Stimulated activated CD8-positive, alpha-beta memory T cell treated with anti-CD3 and anti-CD28 coated beads, Interleukin-12 subunit alpha, Interleukin-12 subunit beta, amount 100 ng/mL, for 1 hour (primary cell): ENCODE measurements at places on chromosomes 11 and 22.

GRCh38 chr11:121928597-121929580 lies 187.1 kb downstream of the BLID start:
- DNase-seq = no peak

GRCh38 chr11:66713746-66714480 lies 15.1 kb downstream of the SPTBN2 start:
- no peak for DNase-seq

DNA sequence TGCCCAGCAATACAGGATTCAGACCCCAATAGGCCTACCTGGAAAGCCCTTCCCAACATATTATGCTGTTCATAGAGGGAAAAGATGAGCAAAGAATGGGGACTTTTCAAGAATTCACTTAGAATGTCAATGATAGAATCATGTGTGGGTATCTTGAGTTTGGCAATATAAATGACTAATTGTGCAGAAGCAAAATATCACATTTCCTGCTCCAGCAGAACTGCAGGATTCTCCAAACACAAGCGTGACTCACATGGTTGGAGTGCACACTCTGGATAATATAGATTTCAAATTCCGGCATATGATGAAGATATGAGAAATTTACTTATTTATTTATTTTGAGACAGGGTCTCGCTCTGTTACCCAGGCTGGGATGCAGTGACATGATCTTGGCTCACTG lies 12.5 kb upstream of the APOL5 start:
- DNase-seq = no peak

DNA sequence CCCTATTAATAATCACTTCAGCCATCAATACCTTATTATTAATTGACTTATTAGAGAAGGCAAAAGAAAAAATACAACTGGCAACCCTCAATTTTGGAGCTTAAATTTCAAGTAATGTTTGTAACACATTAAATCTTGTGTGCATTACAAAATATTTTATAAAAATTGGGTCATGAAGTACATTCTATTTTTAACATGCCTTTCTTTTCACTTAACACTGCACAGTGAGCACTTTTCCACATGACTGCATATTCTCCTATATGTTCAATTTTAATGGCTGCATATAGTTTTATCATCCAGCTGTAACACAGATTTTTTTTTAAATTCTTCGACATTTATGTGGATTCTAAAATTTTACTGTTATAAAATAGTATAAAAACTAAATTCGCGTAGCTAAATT lies 92.5 kb downstream of the SLC17A6 start:
- DNase-seq = no peak

GRCh38 chr11:117299351-117300282 lies 8.5 kb downstream of the BACE1-AS start:
- no peak for DNase-seq

DNA sequence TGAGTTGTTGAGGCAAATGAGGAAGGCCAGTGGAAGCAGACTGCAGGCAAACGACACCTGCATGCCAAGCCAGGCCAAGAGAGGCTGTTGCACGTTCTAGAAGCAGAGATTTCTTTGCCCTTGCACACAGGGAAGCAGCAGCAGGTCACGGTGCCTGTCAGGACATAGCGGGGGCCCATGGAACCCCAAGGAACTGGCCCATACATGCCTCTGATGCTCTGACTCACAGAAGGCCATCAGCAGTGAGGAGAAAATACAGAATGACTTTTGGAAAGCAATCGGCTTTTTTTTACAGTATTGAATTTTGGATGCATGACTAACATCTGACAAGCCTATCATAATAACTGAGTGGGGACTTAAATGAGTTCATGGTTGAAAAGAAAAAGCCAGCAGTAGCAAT lies 123.9 kb downstream of the MPPED1 start:
- DNase-seq = no peak

GRCh38 chr11:85076535-85077330 lies 550.4 kb downstream of the DLG2 start:
- no peak for DNase-seq

GRCh38 chr11:114257621-114258558 lies 38.3 kb upstream of the NNMT start:
- DNase-seq = no peak

DNA sequence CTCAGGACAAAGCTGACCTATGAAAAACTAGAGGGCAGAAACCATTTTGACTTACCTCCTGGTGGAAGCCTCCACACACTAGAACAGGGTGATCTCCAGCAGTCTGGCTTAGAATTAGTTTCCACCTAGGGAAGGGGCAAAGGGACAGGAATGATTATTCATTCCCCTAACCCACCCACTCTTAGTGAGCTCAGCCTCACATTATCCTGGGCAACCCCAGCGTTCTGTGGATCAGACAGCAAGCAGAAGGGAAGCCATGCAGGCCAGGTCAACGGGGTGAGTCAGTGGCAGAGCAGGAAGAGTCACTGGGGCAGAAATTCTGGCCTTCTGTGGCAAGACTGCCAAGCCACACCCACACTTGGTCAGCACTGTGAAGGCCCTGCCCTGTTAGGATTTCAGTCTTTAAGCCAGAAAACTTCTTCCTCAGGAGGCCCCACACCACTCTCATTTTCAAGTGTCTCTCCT lies 10.5 kb downstream of the NUMA1 start:
- no peak for DNase-seq

DNA sequence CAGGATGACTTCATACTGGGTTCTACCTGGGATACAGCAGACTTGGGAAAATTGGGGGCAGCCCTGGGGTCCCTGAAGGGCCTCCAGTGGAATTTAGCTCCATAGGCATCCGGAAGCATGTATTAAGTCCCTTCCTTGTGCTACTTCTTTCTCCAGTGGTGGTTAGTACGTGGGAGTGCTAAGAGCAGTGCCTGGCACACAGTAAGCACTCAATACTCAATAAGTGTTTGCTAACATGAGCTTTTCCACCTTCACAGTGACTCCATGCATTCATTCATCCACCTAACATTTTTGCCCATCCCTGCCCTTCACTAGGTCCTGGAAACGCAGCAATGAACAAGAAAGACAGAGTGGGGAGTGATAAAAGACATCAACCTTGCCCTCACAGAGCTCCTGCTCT lies 120.5 kb downstream of the MN1 start:
- DNase-seq = no peak

- no peak for DNase-seq
Measured at GRCh38 chr11:115317277-115318185, 186.7 kb downstream of the CADM1 start.

DNA sequence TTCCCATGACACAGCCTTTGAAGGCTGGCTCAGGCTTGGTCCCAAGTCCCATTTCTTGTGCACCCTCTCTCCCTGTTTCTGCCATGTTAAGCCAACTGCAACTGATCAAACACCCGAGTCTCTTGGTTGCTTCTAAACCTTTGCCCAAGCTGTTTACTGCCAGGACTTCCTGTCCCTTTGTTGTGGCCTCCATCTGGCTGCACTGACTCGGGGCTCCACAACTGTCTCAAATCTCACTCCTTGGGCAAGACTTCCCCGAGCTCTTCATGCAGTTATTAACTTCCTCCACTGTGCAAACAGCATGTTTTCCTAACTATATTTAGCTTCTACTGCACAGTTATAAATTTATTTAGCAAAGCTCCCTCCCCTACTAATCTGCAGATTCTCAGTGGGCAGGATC lies 4.3 kb downstream of the VPREB1 start:
- no peak for DNase-seq

DNA sequence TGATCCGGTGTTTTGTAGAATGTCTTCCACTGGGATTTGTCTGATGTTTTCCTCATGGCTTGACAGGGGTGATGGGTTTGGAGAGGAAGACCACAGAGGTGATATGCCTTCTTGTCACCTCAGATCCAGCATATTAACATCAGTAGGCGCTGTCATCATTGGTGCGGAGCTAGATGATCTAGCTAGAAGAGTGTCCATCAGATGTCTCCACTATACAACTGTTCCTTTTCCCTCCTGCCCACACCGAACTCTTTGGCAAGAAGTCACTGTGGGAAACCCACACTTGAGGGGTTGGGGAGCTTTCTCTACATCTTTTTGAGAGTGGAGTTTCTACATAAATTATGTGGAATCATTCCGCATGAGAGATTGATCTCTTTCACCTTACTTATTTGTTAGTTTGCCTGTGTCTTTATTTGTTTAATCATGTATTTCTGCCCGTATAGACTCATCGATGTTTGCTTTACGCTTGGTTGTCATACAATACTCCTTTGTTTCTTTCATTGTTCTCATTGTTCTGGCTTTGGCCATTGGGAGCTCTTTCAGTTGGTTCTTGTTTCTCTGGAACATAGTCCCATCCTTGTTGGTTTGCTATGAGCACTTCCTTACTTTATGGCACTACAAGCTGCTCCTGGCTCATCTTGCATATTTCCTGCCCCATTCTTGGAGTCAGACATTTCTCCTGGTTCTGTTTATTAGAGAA lies 1420.3 kb downstream of the BRD1 start:
- no peak for DNase-seq
